ENCODE measurements at places on chromosomes 3 and 15.
A peak's percentile ranks its signal among the peaks of the same experiment; 100 is the strongest.

DNA sequence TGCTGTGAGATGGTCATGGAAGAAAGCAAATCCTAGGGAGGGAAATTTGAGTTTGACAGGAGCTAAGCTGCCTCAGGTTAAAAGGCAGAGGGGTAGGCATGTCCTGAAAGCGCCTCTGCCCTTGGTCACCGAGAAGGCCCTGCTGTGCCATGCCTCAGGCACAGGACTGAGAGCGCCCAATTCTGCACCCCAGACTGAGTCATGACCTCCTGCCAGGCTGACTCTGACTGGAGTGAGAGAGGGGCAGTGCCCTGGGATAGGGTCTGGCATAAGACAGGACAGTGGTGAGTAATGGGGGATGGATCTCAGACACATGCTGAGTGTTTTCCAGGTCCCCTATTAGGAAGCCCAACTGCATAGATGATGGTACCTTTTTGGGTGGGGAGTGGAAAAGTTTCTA lies 44.4 kb downstream of the EPHB1 start:
- no peak for DNase-seq

DNA sequence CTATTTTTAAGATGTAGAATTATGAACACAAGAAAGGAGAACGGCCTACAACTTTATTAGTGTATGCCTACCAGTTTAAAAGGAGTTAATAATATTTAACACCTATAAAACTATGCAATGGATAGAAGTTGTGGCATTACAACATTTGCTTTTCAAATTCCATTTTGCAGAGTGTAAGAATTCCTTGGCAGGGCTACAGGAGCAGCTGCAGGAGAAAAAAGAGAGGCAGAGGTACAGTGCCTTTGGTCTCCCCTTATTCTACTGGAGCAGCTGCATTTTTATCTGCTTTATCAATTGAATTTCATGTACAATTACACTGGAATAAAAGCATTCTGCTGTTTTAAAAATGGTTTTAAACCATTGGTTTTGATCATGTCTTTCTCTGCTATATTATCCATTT lies 145.7 kb upstream of the KCNH8 start:
- DNase-seq, result no peak

DNA sequence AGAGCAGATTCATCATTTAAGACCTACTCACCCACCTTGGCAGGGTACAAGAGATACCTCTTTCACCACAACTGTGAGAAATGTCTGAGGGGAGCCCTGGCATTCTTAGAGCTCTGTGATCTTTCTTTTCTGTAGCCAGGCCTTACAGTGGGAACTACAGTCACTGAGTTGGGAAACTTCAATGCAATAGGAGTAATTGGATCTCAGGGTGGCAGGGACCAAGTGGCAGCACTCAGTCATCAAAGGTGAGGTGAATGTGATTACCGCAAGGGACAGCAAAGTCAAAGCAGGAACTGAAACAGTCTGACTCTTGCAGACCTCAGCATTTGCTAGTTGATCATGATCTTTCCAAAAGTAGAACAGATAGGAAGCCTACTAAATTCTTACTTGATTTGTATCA lies 7.2 kb upstream of the MCF2L2 start:
- no peak for DNase-seq

DNA sequence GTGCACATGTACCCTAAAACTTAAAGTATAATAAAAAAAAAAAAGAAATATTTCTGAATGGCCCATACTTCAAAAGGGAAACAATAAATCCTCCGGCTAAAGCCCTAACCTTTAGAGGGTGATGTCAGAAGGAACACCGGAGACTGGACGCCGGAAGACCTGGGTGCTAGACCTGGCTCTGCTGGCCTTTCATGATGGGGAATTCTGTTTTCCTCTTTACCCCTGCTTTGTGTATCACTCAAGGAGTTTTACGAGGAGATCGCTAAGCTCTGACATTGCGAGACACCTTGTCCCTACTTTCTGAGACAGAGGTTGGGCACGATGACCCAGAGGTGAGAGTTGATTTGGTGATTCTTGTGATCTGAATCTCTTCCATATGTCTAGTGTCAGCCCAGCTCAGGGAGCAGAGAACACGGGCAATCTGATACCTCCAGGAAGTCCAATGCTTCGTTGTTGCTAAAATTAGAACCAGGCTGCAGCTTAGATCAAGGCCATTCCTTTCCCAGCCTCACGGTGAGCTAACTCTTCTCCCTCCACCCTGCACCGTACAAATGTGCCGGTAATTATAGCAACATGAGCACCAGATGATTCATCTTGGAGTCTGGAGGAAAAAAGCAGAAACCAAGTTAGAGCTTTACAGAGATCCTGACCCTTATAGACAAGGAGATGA lies 42.0 kb upstream of the CFAP161 start:
- no peak for DNase-seq

DNA sequence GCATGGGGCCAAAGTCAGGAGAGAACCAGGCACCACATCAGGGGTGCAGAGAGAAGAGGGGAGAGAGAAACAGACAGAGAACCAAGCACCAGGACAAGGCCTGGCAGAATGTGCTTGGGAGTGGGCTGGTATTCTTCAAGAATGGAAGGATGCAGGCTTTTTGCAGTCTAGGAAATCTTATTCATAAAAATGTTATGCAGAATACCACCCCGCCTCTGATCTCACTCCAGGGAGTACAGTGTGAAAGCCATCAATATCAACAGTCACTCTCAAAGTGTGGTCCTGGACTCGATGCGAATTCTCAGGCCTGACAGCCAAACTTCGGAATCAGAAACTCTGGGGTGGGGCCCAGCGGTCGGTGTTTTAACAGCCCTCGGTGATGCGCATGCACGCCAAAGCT lies 16.9 kb downstream of the NTRK3 start:
- no peak for DNase-seq

DNA sequence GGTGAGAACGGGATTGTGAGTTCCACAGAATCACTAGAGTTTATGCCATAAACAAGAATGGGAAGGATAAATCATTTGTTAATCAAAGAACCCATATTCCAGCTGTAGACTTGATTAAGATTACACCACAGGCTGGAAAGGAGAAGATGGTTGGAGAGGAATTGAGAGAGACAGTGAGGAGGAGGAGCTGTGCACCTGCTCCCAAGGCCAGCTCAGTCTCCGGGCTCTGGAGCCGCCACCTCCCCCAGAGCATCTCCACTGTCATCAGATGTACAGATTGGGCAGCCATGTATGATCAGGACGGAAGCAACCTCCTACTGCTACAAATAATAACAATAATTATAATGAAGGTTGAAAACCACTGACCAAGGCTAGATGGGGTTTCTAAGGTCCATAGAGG lies 170.0 kb downstream of the MINAR1 start:
- no peak for DNase-seq

DNA sequence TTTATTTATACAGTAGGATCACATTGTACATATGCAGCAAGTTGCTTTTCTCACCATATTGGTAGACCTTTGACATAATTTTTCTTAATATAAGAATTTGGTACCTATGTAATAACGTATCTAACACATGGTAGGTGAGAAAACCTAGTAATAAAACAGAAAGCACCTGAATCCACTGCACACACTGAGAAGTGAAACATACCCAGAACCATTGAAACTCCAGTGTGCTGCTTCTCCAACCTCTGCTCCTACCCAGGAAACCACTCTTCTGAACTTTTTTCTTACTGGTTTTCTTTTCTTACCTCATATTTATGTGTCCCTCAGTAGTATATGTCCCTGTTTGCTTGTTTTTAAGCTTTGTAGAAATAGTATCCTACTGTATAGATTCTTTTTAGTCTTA lies 293.0 kb downstream of the UBE2E2 start:
- DNase-seq, result no peak

DNA sequence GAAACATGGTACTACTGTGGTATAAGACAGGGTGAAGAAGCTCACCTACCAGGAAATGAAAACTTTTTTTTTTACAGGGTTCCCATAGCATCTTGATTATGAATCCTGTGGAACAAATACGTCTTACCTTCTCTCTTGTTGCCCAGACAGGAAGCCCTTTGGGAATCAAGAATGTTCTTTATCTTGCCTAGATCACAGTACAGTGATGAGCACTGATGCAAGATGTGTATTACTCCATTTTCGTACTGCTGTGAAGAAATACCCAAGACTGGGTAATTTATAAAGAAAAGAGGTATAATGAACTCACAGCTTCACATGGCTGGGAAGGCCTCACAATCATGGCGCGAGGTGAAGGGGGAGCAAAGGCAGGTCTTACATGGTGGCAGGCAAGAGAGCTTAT lies 281.3 kb downstream of the UBE2E2 start:
- DNase-seq, result no peak

- no peak for DNase-seq
Measured at GRCh38 chr3:158102242-158103080, 3.8 kb downstream of the SHOX2 start.

GRCh38 chr15:74010929-74011540 lies 16.5 kb downstream of the PML start:
- DNase-seq, result no peak

GRCh38 chr3:63947594-63947993 lies 35.4 kb upstream of the SCAANT1 start:
- DNase-seq, result no peak

GRCh38 chr3:87958289-87958688 lies 100.5 kb downstream of the CGGBP1 start:
- DNase-seq, result no peak

GRCh38 chr15:71302861-71303410 lies 187.7 kb downstream of the THSD4 start:
- DNase-seq, result no peak

GRCh38 chr3:36227980-36228379 lies 152.3 kb upstream of the STAC start:
- no peak for DNase-seq

DNA sequence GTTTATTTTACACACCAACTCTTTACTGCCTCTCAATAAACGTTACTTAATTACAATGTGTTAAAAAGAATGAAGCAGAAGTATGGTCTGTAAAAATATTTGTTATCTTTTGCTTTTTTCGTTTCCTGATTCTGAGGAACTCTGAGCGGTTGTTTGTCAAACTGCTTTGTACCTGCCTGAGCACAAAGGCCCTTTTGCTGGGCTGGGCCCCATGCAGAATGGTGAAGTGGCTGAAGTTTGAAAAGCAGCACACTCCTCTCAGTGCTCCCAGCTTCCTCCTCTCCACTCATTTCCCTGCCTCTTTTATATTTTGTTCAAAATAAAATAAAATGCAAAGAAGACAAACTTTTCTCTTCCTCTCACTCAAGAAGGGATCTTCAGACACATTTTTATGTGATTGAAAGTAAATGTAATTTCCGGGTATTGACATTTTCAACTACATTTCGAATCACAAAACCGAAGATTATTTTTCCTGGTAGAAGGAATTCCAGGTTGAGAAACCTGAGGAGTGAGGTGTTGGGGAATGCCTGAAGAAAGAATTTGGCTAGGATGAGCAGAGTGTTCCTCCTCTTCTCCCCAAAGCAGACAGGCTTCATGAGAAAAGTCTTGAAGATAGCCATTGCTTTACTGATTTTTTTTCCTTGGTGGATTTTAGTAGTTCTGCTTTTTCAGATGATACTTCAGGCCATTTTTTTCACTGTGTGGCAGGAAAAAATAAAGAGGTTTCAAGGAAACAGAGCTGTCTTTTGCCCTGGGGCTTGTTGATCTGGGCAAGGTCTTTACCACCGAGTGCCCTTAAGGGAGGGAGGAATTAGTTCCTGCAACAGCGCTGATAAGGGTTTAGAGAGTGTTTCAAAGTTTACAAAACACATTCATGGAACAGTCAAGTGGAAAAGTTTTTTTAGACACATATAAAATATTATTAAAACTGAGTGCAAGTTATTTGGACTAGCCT lies 229.8 kb downstream of the NFKBIZ start:
- DNase-seq, result peak; percentile 63

- no peak for DNase-seq
Measured at GRCh38 chr15:54462511-54462913, 484.3 kb downstream of the UNC13C start.

- no peak for DNase-seq
Measured at GRCh38 chr3:35426366-35426958, 212.9 kb upstream of the ARPP21 start.

DNA sequence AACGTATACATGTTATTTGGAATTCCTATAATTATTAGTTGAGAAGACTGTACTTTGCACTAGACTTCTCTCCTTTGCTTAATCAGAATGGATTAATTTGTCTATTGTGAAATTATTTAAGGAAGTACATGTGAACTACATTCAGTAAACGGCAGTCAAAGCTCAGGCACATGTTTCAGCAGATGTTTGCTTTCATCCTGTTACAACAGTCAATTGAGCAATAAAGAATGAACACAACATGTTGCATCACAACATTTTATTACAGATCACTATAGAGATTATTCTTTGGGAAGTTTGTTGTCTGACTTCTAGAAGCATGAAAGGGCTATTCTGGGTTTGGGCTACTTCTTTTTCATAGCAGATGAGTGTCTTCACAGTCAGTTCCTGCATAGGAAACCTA lies 39.2 kb downstream of the RAB27A start:
- DNase-seq, result no peak

DNA sequence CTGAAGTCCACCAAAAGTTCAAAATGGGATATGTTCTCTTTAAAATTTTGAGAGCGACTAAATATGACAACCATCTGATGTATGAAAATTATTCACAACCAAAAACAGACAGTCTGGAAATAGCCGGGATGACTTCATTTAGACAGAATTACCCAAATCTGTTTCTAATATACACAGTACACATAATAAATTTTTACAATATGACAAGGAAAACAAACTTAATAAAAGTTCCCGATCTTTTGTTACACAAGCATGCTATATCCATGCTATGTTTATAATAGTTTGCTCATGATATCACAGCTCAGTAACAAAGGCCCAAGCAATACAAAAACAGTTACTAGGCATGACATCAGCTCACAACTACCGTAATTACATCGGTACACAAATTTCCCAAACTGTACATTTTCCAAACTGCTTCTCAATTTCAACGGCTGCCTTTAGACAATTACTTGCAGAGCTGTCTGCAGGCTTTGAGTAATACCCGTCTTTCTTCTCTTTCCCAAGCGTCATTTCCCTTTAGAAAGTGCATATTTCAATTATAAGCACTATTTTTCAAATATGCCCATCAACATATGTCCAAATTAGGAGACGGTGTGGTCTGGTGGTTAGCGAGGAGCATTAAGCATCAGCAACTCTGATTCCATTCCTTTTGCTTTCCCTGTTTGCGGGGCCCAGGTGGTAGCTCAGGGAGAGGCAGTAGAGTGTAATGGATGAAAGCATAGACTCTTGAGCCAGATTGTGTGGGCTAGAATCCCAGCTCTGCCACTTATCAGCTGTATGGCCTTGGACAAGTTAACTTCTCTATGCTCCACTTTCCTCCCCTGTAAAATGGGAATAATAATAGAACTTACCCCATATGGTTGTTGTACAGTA lies 481.2 kb downstream of the FOXP1 start:
- DNase-seq, result no peak

DNA sequence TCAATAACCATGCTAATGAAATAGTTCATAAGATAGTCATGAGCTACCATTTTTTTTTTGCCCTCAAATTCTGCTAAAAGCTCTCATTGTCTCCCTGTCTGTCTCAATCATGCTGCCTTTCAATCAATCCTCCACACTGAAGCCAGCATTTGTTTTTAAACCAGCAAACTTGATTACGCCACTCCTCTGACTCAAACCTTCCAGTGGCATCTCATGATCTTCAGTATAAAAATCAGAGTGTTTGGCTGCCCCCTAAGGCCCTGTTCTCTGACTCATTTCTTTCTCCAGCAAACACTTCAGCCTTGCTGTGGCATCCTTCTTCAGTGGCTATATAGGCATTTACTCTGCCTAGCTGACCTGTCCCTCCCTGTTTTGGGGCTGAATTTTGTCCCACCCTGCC lies 36.0 kb upstream of the EOMES start:
- no peak for DNase-seq
